ENCODE measurements at places on chromosomes 1 and 21.

GRCh38 chr1:147585640-147586383 lies 44.5 kb downstream of the BCL9 start:
- DNase-seq, result no peak

GRCh38 chr21:28793043-28793442 lies 199.6 kb downstream of the LTN1 start:
- DNase-seq, result no peak

GRCh38 chr1:156257711-156258110 lies 9.9 kb upstream of the PAQR6 start:
- DNase-seq, result no peak

GRCh38 chr1:179146911-179147310 lies 65.0 kb downstream of the TOR3A start:
- no peak for DNase-seq

DNA sequence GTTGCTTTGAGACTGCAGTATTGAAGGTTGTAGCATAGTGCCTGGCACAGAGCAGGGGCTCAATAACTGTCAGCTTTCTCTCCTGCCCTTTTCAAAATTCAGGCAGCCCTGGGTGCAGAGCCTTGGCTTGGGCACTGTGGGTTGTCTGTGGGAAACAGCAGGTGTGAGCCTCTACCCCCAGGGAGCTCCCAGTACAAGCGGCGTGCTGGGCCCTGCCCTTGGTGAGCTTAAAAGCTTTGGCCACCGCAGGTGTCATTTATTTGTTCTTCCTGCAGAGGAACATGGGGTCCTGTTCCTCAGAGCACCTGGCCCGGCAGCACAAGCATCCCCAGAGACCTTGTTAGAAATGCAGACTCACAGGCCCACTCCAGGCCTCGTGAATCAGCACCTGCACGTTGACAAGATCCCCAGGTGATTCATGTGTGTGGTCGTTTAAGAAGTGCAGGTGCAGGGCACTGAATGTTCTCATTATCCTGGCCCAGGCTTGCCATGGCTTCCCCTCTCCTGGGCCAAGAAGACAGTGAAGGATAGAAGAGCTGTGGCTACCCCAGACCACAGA lies 29.9 kb upstream of the IGSF21 start:
- DNase-seq, result no peak

GRCh38 chr1:14957375-14958098 lies 196.0 kb upstream of the TMEM51 start:
- DNase-seq, result no peak

DNA sequence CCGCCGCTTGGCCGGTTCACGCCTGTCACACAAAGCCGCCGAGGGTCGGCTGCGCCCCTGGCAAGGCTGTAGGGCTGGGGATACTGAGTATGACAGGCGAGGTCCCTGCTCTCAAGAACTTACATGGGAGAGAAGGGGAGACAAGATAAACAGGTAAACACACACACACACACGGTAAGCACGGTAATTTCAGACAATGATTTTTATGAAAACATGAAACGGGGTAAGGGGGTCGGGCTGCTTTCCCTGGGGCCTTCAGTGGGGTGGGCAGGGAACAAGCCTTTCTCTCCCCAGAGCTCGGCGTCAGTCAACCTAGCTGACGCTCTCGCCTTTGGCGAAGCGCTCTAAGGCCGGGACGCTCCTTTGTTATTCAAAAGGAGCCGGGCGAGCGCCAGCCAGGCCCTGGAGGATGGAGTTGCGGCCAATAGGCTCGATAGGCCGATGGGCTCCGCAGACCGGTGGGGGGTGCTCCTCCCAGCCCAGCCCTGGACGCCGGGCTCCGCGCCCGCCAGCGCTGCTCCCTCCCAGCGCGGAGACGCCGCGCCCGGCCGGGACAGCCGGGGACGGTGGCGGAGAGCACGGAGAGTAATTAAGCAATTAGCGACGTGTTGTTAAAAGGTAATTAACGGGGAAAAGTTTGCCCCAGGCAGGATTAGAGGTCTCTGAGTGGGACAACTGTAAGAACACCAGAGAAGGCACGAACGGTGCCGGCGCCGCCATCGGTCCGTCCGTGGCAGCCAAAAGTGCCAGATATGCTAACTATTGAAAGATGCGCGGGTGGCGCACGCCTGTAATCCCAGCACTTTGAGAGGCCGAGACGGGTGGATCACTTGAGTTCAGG lies 950 bp upstream of the INKA2 start:
- DNase-seq, result no peak

DNA sequence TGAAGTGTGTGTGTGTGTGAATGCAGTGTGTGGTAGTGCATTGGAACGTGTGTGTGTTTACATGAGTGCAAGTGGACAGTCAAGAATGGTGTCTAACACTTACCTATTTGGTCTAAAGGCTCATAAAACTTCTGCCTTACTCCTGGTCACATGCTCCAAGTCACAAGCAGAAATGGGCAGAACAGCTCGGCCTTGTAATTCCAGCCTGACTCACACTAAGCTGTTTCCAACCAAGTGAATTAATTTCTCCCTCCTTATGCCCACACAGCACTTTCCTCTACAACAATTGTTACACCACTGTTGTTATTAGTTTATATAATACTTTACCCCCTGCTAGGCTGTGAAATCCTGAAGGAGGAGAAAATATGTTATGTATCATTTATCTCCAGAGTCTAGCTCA lies 43.8 kb downstream of the DDR2 start:
- peak; percentile 35 for DNase-seq

GRCh38 chr1:17922833-17923232 lies 167.7 kb downstream of the ACTL8 start:
- no peak for DNase-seq

GRCh38 chr1:192626366-192627179 lies 9.4 kb upstream of the RGS13 start:
- DNase-seq, result no peak

GRCh38 chr1:158686111-158687009 lies at the start of gene SPTA1:
TSS of gene SPTA1 (minus strand) at chr1:158686715. CDS start at chr1:158686517, 198 bp downstream.
- no peak for DNase-seq

DNA sequence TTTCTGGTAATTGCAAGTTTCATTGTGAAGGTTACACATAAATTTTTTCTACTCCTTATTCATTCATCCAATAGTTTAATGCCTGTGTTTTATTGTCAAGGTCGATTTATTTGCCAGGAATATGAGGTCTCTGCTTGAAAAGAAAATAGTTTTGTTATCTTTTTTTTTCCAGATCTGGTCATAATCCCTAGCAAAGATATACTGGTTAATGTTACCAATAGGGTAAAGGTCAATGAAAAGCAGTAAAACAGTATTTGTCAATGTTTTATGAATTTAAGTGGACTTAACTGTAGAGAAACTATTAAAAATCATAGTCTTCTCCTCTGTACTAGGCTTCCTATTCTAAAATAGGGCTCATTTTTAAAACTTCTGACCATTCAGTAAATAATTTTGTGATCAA lies 8.1 kb upstream of the FMO3 start:
- DNase-seq, result no peak

GRCh38 chr1:10898921-10899320 lies 102.5 kb upstream of the CASZ1 start:
- no peak for DNase-seq

- DNase-seq, result peak; percentile 7
Observed at GRCh38 chr21:46154155-46154954, 1.0 kb downstream of the FTCD start.

DNA sequence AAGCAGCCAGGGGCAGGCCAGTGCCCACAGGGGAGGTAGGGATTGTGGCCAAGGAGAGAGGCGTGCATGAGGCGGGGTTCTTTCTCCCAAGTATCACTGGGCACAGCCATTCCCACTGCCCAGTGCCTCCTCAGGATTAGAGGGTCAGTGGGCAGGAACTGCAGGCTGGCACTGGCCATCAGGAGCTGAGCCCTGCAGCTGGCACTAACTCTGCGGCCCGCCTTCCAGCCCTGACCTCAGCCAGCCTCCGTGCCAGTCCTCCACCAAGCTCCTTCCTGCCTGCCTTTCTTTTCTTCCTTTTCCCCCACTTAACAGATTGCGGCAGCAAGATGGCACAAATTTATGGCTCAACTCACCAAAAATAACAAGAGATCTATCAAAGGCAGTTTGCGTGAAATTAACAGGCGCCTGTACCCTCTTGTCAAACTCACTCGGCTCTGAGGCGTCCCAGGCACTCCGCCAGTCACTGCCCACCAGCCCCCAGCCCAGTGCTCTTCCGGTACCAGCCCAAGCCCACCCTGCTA lies 11.1 kb downstream of the ADGRB2 start:
- DNase-seq, result no peak

DNA sequence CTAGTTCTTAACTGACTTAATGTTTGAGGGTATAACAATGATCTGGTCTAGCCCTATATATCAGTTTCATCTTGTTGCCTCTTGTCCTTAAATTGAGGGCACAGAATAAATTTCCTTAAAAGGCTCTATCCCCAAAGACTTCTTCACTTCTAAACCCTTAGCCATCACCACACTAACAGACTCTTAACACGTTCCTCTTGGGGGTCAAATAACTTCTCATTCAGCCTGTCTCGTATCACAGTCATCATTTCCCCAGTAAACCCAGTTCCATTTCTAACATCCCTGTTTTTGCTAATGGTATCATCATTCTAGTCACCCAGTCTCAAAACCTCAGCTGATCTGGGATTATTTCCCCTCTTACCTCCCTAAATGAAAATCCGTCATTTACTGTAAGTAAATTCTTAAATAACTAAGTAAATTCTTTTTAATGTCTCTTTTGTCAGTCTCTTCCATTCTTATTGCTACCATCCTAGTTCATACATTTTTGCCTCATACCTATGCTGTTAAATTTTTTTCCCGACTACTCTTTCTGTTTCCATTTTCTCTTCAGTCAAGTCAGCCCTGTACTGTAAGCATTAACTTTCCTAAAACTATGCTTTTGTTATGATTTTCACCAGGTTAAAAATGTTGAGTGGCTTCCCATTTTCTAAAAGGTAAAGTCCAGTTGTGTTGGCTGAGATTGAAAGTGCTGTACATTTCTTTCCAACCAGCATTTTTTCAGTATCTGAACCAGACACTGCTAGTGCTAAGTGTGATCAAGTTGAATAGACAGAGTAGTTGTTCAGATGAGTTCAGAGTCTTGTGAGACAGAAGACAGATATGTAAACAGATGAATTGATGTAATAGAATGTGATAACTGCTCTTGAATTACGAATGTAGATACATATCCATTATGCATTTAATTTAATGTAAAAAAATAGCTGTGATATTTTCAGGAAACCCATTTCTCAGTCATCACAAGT lies 6.9 kb downstream of the CTTNBP2NL start:
- no peak for DNase-seq
